Fibroblast of skin of right quadriceps (primary cell): ENCODE measurements at places on chromosomes 3 and 15.

GRCh38 chr15:40032125-40032839, 6.7 kb downstream of the SRP14 start:
- no peak for DNase-seq

GRCh38 chr3:171457607-171458061, 2.6 kb downstream of the TNIK start:
- no peak for DNase-seq

- DNase-seq, result no peak
Observed at GRCh38 chr3:52277972-52278509, 408 bp downstream of the WDR82 start.

- DNase-seq, result no peak
Observed at GRCh38 chr3:96994988-96995387, 180.6 kb downstream of the EPHA6 start.

- DNase-seq, result peak; percentile 37
Observed at GRCh38 chr3:37137516-37137915, 36.9 kb downstream of the LRRFIP2 start.

DNA sequence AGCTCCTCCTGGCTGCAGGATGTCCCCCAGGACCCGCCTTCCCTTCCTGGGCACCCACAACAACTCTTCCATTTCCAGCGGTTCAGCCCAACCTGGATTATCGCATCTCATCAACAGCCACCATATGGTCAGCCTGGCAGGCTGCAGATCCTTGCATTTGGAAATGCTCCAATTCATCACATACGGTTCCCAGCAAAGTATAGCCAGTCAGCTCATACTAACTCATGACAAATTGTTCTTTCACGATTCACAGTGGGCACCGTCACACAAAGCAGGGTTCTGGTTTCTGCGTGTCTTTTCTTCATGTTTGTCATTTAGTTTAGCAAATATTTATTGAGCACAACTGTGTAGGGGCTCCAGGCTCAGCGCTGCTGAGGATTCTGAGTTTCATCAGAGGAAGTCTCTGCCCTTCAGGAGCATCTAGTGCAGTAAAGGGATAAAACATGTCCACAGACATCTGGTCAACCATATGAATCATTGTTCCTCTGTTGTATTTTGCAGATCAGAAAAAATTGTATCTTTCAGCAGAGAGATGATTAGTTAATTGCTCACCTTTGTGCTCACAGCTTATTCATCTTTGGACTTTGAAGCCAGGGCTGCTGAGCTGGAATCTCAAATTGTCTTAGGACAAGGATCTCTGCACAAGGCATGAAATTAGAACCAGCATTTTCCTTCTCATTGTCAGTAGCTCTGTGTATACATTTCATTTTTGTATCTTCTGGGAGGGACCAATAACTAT, 125.1 kb downstream of the GABRG3 start:
- peak; percentile 49 for DNase-seq

DNA sequence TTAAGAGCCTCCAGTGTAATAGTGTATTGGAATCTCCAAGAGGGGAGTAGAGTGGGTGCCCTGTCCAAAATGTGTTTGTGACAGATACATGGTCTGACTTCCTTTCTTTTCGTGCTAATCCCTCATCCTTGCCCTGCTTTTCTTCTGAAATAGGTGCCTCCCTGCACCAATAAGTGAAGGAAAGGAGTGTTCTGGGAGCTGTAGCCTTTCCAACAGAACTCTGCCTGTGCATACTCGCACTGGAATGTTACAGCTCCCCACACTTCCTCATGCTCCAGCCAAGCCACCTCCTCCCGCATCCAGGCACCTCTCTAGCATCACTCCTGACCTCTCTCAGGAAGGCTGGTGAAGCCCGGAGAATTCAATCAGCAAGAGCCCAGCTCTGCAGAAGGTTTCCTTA, 478.0 kb downstream of the GABRG3 start:
- DNase-seq, result peak; percentile 25

DNA sequence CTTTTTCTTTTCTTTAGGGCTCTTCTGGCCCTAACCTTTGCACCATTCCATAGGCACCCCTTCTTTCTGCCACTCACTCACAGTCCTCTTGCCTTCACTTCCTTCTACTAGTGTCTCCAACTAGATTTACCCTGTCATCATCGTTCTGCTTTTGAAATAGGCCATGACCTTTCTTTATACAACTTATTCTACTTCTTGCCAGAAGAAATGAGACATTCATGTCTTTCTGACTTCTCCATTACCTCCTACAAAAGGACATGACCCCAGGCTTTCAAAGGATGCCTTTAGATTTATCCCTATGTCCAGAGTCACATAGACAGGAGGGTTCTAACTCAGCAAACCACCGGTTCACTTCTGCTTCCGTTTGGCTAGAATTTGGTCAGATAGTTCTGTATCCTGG, 336.4 kb upstream of the LRRFIP2 start:
- DNase-seq, result no peak

GRCh38 chr15:64344651-64345294, 11.2 kb downstream of the CSNK1G1 start:
- peak; percentile 74 for DNase-seq

DNA sequence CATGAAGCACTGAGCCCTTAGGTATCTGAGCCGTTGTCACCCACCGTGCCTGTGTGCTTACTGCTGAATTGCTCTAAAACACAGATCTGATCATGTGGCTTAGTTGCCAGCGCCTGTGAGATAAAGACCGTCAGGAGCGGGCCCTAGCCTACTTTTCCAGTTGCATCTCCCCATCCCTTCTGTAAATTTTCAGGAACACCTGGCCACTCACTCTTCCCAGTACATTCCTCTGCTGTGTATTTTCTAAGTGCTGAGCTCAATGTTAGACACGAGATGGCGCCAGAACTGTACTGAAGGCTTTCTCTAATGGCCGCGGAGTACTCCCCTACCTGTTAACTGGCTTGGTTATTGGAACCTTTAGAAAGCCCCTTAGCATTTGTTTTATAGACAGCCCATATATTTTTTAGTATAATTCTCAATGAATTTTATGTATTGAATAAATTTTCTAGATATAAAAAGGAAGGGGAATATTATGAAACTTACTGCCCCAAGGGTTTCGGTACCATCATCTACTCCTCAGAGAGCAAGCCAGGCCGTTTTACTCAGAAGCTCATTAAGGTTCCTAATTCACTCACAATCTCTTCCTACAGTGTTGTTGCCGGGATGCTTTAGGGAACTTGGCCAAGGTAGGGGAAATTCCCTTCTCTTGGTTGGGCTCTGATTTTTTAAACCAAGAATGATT, 16.7 kb upstream of the WNT7A start:
- peak; percentile 55 for DNase-seq

DNA sequence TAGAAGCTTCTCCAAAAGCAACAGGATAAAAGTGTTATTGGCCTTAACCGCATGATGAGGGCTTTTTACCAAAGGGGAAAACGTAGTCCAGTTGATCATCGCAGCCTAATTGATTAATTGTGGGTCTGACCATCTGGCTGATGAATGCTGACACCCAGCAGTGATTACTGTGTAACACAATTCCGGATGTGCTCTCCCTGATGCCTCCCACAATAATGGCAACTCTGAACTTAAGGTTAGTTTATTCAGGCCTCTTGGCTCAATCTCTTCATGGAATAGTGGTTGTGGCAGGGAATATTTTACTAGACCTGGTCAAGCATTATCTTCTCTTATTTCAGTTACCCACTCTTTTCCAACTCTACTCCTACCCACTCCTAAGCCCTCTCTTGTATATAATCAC, 332.9 kb downstream of the TIGIT start:
- DNase-seq, result no peak

- no peak for DNase-seq
Observed at GRCh38 chr3:54982807-54983206, 54.9 kb upstream of the LRTM1 start.

DNA sequence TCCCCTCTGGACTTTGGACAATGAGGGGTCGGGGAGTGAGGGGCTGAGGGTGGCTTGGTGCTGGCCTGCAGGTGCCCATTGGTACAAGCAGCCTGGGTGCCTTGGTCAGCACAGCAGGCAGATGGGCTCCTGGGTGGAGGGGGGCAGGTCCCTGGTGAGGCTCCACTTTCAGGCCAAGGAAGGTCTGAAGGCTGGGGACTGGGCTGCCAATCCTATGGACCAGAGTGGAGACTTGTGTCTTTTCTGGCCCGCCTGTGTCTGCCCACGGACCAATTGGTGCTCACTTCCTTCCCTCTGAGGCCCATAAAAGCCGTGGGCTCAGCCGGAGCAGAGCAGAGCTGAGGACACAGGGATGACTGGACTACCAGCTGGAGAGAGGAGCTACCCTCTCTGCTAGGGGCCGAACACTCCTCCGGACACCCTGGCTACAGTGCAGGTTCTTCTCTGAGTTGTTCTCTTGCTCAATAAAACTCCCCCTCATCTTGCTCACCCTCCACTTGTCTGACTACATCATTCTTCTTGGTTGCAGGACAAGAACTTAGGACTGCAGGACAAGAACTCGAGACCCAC, 31.9 kb upstream of the IREB2 start:
- no peak for DNase-seq

DNA sequence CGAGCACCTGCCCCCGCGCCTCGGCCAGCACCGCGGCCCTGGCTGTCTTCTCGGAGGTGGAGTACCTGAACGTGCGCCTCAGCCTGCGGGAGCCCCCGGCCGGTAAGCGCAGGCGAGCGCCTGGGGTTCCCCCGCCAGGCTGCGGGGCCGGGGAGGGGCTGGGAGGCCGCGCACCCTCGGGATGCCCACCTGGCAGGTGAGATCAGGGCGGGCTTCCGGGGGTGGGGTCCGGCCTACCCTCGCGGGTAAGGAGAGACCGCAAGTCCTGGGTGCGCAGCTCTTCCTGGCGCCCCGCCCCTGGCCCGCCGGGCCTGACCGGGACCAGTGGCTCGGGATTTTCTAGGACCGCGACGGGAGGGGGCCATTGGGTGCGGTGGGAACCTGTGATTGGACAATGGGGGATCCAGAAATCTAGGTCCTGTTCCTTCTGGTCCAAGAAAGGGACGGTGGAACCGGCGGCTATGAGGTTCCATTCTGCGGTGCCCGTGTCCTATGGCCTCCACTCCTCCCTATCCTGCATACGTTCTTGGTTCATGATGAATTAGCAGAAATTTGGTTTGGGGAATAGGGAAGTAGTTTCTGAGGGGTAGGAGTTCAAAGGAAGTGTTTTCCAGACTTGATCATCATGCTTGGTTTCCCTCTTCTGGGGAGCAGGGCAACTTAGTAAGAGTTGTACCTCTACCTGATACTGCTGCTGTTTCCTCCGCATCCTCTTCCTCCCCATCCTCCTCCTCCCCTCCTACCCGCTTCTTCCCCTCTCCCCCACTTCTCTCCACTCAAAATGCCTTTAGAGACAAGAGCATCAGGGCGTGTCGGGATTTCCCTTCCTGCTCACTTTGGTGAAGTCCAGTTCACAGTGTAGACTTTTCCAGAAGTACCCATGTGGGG, 808 bp downstream of the ARRDC4 start:
- no peak for DNase-seq
